ENCODE measurements at places on chromosomes 7 and 10.

DNA sequence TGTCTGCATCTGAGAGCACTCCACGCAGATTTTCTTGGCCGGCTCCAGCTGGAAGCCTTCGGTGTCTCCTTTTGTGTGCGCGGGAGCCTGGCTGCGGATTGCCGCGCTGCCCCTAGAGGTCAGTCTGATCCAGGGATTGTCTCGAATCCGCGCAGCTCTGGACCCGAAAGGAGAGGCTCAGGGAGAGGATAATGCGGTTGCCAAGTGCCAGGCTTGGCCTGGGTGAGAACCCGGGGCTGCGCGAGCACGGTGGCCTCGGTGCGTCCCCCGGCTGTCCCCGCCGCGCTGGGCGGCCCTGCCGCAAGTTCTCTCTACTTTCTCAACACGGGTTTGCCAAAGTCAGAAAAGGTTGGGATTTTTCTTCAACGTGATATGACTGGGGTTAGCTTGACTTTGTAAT lies 140.9 kb downstream of the ADCYAP1R1 start:
- DNase-seq = peak; percentile 40

- DNase-seq = no peak
Measured at GRCh38 chr7:151927011-151927410, 29.2 kb upstream of the GALNTL5 start.

GRCh38 chr7:68604541-68604940 lies 993.7 kb upstream of the AUTS2 start:
- DNase-seq = no peak

GRCh38 chr10:84522612-84523462 lies 194.4 kb downstream of the CCSER2 start:
- no peak for DNase-seq

DNA sequence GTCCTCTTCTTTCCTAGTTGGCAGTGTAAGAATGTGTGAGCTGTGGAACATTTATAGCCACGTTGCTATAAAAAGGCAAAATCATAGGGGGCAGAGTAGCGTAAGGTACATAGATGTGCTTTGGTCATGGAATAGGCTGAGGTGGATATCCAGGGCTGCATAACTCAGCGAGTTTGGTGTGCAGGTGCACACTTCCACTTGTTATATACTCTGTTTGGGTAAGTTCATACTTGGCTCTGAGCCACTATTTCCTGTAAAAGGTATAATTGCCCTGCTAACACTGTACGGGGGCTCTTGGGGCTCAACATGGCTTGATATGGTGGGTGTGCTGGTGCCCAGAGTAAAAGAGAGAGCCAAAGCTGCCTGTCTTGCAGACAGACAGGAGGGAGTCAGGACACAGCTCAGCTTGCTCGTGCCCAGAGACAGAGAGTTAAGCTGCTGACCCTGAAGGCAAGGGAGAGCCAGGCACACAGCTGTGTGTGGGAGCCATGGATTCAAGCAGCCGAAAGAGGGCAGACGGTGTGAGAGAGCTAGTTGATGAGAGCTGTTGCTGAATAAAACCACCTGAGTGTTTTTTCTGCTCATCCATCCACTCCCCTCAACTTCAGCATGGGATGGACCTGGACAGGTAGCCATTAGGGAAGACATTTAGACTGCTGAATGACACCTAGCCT lies 126.7 kb downstream of the DKK1 start:
- no peak for DNase-seq

- DNase-seq = no peak
Measured at GRCh38 chr10:107749235-107749634, 584.7 kb upstream of the SORCS1 start.

All from left renal cortex interstitium (tissue), 4 donors.